Activated CD8-positive, alpha-beta memory T cell treated with anti-CD3 and anti-CD28 coated beads for 4 hours (primary cell): ENCODE measurements at places on chromosomes 7 and 10.

- DNase-seq, result no peak
These were observed 73.5 kb downstream of the HERC4 start for GRCh38 chr10:68001539-68001938.

GRCh38 chr7:106573125-106573663 is 87.8 kb downstream of the CCDC71L start:
- no peak for DNase-seq

- no peak for DNase-seq
These were observed 161.9 kb downstream of the GRK5 start for GRCh38 chr10:119368991-119369869.

DNA sequence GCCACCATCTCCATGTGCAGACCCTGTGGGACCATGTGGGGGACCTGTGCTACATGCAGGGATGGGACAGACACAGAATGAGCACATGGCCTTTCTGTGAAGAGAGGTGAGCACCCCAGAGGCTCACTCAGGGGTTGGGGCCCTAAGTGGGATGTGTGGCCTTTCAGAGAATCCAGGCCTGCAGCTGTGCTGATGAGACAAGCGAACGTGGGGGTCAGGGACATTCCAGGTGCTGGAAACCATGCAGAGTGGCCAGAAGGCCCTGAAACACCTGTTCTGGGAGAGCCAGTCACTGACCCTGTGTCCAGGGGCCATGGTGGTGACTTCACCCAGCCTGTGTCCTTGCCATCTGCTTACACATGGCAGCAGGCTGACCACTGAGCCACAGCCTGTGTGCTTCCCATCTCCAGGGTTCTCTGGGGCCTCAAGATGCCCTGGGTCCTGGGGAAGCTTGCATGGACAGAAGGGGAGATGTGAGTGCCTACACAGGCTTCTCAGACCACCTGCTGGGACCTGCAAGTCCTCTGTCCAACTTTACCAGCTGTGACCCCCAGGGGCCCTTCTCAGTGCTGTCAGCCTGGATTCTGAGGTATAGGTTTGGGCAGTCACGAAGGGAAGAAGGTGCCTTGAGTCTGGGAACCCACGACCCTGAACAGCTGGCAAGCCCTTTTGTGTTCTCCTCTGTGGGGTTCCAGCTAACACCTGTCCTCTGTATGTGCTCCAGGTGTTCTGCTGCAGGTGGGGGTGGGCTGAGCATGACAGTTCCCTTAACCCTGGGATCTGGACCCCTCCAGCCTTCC is 17.6 kb downstream of the RAMP3 start:
- DNase-seq, result no peak

GRCh38 chr7:133081119-133081598 is 731 bp downstream of the CHCHD3 start:
- no peak for DNase-seq

GRCh38 chr7:151461096-151461941 is 21.4 kb upstream of the CRYGN start:
- no peak for DNase-seq

GRCh38 chr10:123530166-123530870 is 135.8 kb upstream of the GPR26 start:
- DNase-seq, result no peak

GRCh38 chr7:6379886-6380285 is 67.9 kb downstream of the DAGLB start:
- DNase-seq, result no peak

GRCh38 chr10:78071140-78071856 is 37.6 kb downstream of the RPS24 start:
- no peak for DNase-seq

DNA sequence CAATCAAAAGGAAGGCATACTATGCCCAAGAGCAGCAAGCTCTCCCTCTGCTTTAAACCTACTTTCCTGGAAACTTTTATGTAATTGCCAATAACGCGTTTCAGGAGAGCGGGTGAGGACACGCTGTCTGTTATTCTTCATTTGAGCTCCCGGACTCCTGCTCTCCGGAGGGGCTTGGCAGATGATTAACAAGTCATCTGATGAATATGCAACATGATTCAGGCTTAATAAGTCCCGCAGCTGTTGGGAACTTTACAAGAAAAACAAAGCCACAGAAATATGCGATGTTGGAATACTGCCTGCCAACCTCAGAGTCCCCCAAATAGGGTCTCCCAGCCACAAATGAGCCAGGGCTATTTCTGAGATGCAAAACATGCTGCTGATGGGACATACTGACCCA is 348.0 kb downstream of the GPAM start:
- DNase-seq, result no peak

GRCh38 chr7:119522263-119522662 is 750.7 kb upstream of the KCND2 start:
- no peak for DNase-seq

DNA sequence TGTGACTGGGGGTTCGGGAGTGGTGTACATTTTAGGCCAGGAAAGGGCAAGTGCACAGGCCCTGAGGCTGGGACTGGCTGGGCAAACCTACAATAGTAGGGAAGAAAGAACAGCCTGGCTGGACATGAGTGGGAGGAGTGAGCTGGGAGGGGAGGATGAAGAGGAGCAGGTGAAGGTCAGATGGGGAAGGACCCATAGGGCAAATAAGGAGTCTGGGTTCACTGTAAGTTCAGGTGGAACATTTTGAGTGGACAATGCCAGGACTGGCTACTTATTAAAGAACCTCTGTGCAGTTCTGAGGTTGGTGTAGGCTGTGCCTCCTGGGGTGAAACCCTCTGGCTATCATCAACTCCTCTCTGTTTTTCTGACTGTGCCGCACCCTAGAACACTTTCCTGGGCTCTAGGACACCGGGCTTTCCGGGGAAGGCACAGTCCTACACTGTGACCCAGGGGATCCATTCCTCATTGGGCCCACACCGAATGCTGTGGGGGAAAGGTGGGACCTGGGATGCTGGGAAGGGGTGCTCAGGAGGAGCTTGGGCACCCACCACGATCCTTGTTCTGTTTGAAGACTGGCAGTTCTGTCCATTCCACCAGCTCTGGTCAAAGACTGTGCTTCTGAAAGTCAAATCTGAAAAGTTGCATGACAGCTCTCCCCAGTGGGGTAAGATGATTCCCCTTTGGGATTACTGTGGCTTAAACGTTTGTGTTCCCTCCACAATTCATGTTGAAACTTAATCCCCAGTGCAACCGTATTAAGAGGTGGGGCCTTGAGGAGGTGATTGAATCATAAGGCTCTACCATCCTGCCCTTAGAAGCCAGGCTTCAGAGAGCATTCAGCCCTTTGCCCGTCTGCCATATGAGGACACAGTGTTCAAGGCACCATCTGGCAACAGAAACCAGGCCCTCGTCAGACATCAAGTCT is 4.0 kb upstream of the MMP21 start:
- no peak for DNase-seq

GRCh38 chr7:116797612-116798011 is 64.8 kb upstream of the CAPZA2 start:
- no peak for DNase-seq

DNA sequence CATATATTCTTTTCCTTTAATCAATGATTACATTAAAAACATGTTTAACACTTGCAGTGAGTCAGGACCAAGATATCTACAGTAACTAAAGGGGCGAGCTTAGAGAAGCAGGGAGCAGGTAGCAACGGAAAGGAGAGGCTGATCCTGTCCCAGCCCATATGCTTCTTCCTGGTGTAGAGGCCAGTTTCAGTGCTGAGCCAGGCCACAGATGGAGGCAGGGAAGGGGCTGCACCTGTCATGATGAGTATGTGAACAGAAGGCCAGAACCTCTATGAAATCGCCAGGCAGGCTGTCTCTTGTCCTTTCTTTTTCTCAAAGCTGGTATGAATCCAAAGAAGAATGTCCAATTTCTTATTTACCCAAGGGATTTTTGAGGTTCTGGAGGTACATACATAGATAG is 16.3 kb downstream of the REEP3 start:
- DNase-seq, result no peak

GRCh38 chr7:136324073-136324704 is 347.0 kb upstream of the MTPN start:
- DNase-seq, result no peak

GRCh38 chr10:56622335-56622973 is 261.4 kb upstream of the ZWINT start:
- DNase-seq, result no peak

DNA sequence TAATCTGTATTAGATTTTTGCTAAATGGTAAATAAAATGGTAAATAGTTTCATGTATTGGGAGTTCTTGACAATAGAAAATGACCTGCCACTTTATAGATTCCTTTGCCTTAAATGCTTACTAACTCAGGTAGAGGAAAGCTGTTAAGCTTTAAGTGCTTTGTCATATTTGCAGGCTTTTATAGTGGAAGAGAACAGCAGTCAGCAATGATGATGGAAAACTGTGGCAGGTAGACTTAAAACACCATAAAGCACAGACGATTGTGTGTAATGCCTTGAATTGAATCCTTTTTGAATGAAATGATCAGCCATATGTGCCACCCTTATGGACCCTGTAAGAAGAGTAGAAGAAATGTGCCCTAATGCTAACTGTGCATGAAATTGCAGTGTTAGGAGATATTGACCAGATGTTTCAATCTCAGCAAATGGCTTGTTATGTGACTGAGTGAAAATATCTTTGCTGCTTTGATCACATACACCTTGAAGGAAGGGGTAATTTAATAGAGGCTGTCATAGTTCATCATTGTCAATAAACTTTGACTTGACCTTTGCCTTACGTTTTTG is 230.4 kb downstream of the ADK start:
- DNase-seq, result no peak

GRCh38 chr7:74380720-74381119 is 73.0 kb upstream of the GTF2IRD1 start:
- no peak for DNase-seq

DNA sequence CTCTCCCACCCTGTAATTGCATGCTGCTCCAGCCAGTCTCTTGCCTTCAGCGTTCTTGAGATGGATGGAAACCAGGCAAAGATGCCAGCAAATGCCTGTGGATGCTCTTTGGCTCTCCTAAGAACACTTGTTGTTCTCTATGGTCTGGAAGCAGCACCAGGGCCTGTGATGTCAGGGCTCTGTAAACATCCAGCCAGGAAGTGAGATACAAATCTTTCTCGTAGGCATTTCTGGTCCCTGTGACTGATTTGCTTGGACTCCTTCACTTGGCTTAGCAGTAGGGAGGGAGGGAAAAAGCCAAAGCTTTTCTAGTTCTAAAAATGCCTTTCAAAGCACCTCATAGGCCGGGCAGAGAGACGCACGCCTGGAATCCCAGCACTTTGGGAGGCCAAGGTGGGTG is 201.3 kb downstream of the REEP3 start:
- no peak for DNase-seq

GRCh38 chr10:44132361-44133289 is 252.3 kb downstream of the CXCL12 start:
- no peak for DNase-seq

- no peak for DNase-seq
These were observed 156.4 kb downstream of the USP6NL start for GRCh38 chr10:11454958-11455566.

DNA sequence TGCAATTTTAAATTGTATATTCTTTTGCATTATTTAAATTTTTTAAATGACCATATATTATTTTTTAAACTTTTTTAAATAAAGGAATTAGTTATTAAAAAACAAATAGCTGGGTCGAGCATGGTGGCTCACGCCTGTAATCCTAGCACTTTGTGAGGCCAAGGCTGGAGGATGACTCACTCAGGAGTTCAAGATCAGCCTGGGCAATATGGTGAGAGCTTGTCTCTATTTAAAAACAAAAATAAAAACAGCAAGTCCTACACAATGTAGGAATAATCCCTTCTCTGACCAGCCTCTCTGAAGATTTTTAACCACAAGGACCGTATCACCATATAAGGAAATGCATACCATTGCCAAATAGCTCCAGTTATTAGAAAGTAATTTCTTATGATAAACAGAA is 19.6 kb downstream of the NOC3L start:
- DNase-seq, result no peak

DNA sequence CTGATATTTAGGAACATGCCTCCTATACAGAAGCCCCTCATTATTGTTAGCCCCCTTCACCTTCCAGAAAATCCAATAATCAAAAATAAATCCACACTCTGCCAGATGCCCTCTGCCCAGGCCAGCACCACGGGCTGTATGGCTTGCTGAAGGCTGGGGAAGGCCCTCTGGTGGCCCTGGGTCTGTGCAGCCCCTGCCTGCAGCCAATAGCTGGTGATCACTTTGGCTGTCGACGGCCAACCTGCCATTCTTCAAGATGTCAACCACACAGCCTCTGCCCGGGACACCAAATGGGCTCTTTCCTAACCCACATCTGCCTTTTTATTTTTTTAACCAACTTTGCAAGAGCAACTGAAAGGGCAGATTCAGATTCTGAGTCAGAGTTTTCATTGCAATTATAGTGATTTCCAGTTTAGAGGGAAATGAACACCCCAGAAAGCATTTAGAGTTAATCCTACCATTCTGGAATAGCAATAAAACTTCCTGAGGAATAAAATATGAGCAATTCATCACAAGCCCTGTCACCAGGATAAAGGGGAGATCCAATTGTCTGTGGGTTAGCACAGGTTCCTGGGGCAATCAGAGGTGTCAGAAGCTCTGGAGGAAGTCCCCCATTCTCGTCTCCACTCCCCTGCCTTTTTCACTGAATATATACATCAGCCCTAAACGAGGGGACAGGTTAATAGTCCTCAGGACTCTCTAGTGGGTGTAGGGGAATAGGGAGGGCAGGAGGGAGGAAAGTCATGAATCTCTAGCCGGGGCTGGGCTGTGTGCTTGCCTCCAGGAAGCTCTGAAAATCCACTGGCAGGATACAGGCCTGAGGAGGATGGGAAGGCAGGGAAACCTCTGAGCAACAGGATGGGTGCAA is 211.3 kb downstream of the GRID1 start:
- no peak for DNase-seq

DNA sequence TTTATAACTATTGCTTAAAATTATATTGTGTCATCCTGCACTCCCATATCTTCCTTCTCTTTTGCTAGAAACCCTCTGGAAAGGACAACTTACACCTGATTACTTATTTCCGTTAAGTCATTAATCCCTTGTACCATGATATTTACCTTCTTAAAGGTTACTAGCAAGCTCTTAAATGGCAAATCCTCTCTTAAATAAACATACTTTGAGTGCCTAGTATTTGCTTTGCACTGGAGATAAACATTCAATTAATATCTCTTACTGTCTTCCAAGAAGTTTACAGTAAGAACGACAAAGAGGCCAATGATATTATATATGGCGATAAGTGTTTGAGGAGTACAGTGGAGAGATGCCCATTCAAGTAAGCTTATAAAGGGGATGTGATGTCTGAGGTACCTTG is 278.3 kb downstream of the HGF start:
- no peak for DNase-seq

DNA sequence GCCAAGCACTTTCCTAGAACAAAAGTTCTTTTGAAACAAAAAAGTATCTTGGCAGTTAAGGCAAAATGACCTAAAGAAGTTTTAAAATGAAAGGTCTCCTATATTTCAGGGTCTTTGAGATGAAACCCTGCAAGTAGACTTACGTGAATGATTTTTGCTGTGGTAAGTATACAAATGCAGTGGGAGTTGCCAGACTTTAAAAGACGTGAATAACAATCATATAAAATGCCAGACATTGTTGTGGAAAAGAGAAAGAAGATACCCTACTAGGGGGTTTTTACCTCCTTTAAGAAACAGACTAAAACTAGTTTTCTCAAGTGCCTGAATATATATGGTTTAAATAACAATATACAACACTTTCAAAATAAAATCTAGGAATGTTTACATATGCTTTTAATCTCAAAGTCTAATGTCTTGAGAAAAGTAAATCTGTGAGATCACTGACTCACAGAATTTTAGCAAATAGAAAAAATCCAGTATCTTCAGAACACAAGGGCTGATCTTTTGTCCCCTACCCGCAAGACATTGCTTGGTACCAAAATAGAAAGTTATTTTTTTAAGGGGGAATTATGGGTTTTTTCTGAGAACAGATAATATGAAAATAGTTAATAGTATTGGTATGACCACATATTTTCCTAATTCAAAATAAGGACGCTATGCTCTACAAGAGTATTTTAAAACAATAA is 29.5 kb downstream of the LRRC17 start:
- no peak for DNase-seq
